ENCODE measurements at places on chromosomes 6 and 20.
A peak's percentile ranks its signal among the peaks of the same experiment; 100 is the strongest.

- DNase-seq, result no peak
These were observed 175.1 kb upstream of the JAG1 start for GRCh38 chr20:10848810-10849370.

DNA sequence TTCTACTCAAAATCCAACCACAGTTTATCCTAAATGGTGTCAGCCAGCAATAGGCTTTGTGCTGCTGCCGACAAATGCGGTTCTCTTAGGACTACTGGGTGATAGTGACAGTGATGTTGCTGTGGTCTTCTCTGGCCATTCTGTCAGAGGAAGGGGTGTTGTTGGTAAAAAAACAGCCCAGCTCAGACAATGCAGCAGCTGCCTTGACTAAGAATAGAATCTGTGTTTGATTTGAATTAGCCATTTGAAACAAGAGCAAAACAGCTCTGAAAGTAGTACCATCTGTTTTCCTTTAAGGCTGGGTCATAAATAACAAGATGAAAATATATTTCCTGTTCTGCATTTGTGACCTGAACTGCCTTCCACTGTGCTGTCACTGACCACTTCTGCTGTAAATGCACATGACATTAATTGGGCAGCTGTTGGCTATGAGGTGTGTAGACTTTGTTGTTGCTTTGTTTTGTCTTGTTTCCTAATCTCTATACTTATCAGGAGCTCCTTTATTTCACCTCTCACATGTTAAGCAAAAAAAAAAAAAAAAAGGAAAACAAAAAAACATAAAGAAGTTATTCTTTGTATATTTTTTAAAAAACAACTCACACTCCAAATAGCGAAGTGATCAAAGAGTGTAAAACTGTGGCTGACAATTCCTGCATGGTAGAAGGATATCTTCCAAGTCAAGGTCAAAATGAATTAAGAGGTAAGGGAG lies 497.8 kb upstream of the ARID1B start:
- peak; percentile 1 for DNase-seq

DNA sequence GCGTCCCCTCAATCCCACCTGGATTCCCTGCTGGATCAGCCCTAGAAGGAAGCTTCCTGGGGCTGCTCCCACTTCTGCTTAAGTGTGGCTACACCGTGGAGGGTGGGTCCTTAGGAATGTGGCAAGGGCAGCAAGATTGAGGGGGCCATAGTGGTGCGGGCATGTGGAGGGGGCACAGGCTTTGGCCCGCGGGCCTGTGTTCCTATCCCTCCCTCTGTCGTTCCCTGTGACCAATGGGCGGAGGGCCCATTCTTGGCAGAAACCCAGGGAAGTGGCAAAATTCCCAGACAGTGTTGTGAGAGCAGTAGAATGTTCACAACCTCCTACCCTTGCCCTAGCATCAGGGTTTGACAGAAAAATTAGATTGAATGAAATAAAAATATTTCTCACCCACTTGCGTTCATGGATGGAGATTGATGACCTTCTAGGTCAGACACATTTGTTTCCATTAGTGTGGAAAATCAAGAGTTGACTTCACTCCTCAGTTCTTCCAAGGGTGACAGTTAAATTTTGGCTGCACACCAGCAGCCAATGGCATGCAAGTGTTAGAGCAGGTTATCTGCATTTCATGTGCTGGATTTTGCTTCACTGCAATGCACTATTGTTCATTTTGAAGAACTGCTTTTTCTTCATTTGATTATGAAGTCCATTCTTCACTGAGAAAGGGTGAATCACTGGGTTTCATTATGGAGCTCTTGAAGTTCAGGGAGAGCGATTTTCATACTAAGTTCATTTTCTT lies 49.3 kb upstream of the AHI1 start:
- DNase-seq, result no peak

- DNase-seq, result no peak
These were observed 76.0 kb downstream of the ANKRD6 start for GRCh38 chr6:89508755-89509563.

DNA sequence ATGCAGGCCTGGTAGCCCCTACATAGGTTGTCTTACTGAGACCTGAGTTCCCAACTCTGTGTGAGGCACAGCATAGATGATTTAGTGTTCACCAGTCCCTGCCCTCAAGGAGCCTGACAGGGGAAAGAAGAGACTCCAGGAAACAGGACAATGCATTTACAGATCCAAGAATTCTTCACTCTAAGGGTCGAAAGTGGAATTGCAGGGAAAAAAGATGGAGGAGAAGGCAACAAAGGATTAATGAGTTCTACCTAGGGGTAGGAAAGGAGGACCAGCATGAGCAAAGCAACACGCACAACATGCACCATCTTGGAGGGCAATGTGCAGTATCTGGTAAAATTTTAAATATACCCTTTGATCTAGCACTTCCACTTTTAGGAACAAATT lies 5.9 kb downstream of the SPAG4 start:
- no peak for DNase-seq

All from KBM-7 (cell line).